Endodermal cell (in vitro differentiated cells): ENCODE measurements at places on chromosomes 4 and X.

GRCh38 chr4:106245176-106245575 is 70.8 kb downstream of the TBCK start:
- H3K36me3 ChIP-seq = peaks cover 29% of the 10 kb centered on the region
- H3K27ac ChIP-seq = no peak overlapping the region
- DNase-seq = no peak
- no peaks in the 10 kb centered on the region for H3K27me3 ChIP-seq
- H3K4me1 ChIP-seq = no peaks in the 10 kb centered on the region
- H3K4me3 ChIP-seq = no peak overlapping the region

GRCh38 chrX:110733166-110733565 is 62.5 kb downstream of the CHRDL1 start:
- no peak for DNase-seq
- no peaks in the 10 kb centered on the region for H3K4me1 ChIP-seq
- no peak overlapping the region for H3K4me3 ChIP-seq
- no peak overlapping the region for H3K27ac ChIP-seq

- H3K27me3 ChIP-seq = no peaks in the 10 kb centered on the region
- H3K4me3 ChIP-seq = no peak overlapping the region
- no peaks in the 10 kb centered on the region for H3K36me3 ChIP-seq
- no peak overlapping the region for H3K27ac ChIP-seq
- no peaks in the 10 kb centered on the region for H3K4me1 ChIP-seq
These were observed 561.3 kb upstream of the INTU start for GRCh38 chr4:127071443-127071842.

DNA sequence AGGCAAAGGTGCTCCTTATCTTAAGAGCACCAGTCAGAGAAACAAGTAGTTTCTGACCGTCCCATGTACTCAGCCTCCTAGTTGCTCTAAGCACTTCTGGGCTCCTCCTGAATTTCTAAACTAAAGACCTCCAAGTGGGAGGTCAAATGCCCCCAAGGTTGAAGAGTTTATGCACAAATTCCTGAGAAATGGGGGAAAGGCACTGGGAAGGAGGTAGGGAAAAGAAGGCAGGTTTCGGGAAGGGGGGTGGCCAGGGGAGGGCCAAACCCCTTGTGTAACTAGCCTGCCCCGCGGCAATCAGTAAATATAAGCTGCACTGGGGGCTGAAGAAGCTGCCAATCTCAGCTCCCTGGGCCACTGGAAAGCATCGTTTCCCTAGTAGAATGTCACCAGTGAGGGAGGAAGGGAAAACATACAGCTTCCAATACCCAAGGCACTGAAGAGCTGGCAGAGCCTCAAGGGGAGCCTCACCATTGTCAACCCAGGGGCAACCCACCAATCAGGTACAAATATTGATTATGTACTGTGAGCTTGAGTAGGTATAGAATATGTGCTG is 3.4 kb downstream of the FOXO4 start:
- peaks cover 7% of the 10 kb centered on the region for H3K4me1 ChIP-seq
- H3K27ac ChIP-seq = no peak overlapping the region
- no peaks in the 10 kb centered on the region for H3K36me3 ChIP-seq
- peak; percentile 50 for DNase-seq
- H3K27me3 ChIP-seq = no peaks in the 10 kb centered on the region

GRCh38 chr4:177159600-177159999 is 150.1 kb upstream of the NEIL3 start:
- no peaks in the 10 kb centered on the region for H3K4me1 ChIP-seq
- no peak overlapping the region for H3K4me3 ChIP-seq
- H3K27ac ChIP-seq = no peak overlapping the region
- H3K36me3 ChIP-seq = no peaks in the 10 kb centered on the region
- no peaks in the 10 kb centered on the region for H3K27me3 ChIP-seq

DNA sequence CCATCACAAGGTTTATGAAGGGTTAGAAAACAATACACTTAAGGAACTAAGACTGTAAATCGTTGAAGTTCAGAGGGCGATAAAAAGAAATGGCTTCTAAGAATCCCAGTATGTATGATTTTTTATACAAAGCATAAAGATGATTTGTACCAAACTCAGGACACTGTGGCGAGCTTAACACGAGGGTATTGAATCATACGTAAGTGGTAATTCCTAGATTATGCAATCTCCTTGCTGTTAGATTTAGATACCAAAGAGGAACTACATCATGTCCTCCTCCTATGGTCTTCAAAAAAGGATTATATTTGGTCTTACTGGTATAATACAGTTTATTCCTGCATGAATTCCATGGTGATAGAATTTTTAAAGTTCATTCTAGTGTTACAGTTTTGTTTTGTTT is 23.9 kb downstream of the NFKB1 start:
- no peaks in the 10 kb centered on the region for H3K36me3 ChIP-seq
- H3K27ac ChIP-seq = no peak overlapping the region
- no peak overlapping the region for H3K4me3 ChIP-seq
- no peak for DNase-seq
- H3K4me1 ChIP-seq = no peaks in the 10 kb centered on the region

- no peak overlapping the region for H3K4me3 ChIP-seq
- no peaks in the 10 kb centered on the region for H3K4me1 ChIP-seq
- DNase-seq = no peak
- no peaks in the 10 kb centered on the region for H3K27me3 ChIP-seq
These were observed 280.3 kb downstream of the PDHA2 start for GRCh38 chr4:96120206-96120605.

DNA sequence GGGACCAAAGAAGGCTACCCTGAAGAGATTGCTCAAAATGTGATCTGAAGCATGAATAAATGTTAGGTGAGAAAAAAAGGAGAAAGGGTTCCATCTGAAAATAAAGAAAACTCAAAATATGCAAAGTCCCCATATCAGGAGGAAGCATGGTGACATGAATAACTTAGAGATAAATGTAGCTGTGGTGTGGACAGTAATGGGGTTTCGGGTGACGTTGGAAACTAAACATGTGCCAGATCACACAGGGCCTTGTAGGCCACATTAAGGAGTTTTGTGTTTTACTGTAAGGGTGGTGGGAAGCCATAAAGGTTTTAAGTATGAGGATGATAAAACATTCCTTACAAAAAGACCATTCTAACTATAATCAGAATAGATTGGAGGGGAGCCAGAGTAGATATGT is 40.3 kb upstream of the ACSL4 start:
- H3K27me3 ChIP-seq = no peaks in the 10 kb centered on the region
- no peaks in the 10 kb centered on the region for H3K4me1 ChIP-seq
- H3K4me3 ChIP-seq = no peak overlapping the region
- no peaks in the 10 kb centered on the region for H3K36me3 ChIP-seq
- DNase-seq = no peak

GRCh38 chrX:78383594-78383993 is 56.2 kb upstream of the CYSLTR1 start:
- no peaks in the 10 kb centered on the region for H3K27me3 ChIP-seq
- no peak overlapping the region for H3K27ac ChIP-seq
- no peaks in the 10 kb centered on the region for H3K4me1 ChIP-seq
- H3K36me3 ChIP-seq = no peaks in the 10 kb centered on the region
- no peak overlapping the region for H3K4me3 ChIP-seq

DNA sequence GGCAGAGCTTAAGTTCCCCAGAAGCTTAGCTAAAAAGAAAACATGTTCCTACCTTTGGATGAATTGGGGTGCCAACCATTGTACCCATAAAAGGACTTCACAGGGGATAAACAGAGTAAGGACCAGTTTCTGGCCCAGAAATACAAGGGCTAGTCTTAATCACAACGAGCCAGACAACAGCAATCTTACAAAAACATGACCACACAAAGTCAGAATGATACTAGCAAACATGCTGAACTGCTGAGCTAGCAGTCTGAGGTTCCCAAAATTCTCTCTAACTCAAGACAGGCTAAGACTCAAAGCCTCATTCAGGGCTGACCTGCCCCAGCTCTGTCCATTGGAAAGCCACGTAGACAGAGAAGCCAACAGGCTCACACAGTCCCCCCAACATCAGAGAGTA is 40.3 kb downstream of the ATP11C start:
- no peaks in the 10 kb centered on the region for H3K4me1 ChIP-seq
- no peaks in the 10 kb centered on the region for H3K27me3 ChIP-seq
- no peaks in the 10 kb centered on the region for H3K36me3 ChIP-seq
- H3K27ac ChIP-seq = no peak overlapping the region
- no peak for DNase-seq

- no peak for DNase-seq
- H3K4me1 ChIP-seq = no peaks in the 10 kb centered on the region
- H3K27ac ChIP-seq = no peak overlapping the region
- H3K36me3 ChIP-seq = no peaks in the 10 kb centered on the region
- H3K4me3 ChIP-seq = no peak overlapping the region
These were observed 43.2 kb upstream of the PDGFRA start for GRCh38 chr4:54185866-54186265.

DNA sequence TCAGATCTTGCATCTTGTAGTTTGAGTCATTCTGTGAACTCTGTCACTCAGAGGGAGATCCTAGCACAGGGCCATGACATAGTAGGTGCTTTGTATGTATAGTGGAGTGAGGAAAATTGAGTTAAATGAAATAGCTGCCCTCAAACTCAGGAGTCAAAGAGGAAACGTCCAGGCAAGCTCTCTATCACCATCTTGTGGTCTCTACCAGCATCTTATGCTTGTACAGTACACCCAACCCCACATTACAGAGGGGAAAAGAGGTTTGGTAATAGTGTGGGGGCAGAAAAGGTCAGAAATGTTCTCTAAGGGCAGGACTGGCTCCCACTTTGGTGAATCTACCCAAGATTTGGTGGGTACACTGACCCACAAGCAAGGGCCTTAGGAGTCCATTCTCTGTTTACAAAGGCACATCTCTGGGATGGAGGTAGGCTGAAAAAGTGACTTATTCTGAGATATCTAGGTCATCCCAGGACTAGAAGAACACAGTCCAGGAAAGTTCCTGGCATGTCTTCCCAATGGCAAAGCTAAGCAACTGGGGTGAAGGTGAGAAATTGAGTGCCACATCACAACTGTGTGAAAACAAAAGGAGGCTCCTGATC is 131.8 kb downstream of the OR13H1 start:
- H3K36me3 ChIP-seq = no peaks in the 10 kb centered on the region
- H3K4me3 ChIP-seq = no peak overlapping the region
- H3K4me1 ChIP-seq = no peaks in the 10 kb centered on the region
- peak; percentile 49 for DNase-seq

DNA sequence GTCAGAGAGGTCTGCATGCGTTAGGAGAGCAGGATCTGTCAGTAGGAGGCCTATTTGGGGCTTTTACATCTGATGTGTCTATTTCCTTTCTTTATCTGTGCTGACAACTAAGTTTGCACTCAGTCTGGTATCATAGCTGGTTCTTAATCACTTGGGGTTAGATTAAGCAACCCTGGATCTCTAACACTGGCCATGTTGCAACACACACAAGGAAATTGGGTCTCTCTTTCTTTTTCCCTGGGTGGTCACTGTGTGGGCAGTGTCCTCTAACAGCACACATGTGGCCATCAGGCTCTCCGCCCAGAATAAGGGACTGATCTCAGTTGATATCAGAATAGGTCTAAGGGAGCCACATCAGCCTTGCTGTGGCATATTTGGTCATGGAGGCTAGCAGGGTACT is 38.9 kb downstream of the IGFBP7 start:
- H3K27me3 ChIP-seq = no peaks in the 10 kb centered on the region
- no peak overlapping the region for H3K27ac ChIP-seq
- H3K36me3 ChIP-seq = no peaks in the 10 kb centered on the region
- no peak for DNase-seq

- no peaks in the 10 kb centered on the region for H3K27me3 ChIP-seq
- DNase-seq = no peak
- no peaks in the 10 kb centered on the region for H3K36me3 ChIP-seq
- no peak overlapping the region for H3K27ac ChIP-seq
These were observed 98.1 kb downstream of the MMRN1 start for GRCh38 chr4:89992744-89993143.

- no peaks in the 10 kb centered on the region for H3K4me1 ChIP-seq
- no peak overlapping the region for H3K4me3 ChIP-seq
- DNase-seq = no peak
- no peaks in the 10 kb centered on the region for H3K27me3 ChIP-seq
- H3K27ac ChIP-seq = no peak overlapping the region
- peaks cover 5% of the 10 kb centered on the region for H3K36me3 ChIP-seq
These were observed 9.0 kb downstream of the FAM193A start for GRCh38 chr4:2545321-2546013.

DNA sequence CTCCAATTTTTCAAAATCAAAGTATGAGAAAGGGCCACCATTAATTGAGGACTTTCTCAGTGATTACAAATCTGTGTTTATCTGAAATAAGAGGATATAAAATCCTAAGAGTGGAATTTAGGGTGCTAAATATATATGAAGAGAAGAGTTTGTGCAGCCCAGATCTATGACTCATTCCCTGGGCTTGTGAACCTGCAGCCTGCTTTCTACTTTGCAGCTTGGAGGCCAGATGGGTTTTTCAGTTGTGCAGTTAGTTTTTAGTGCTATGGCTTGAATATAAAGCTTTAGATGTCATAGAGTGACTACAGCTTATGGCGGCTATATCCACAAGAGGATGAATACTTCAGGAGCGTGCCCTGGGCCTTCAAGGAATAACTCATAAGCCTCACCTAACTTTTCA is 1391.1 kb downstream of the FSTL5 start:
- H3K36me3 ChIP-seq = no peaks in the 10 kb centered on the region
- no peaks in the 10 kb centered on the region for H3K4me1 ChIP-seq
- H3K27ac ChIP-seq = no peak overlapping the region

GRCh38 chr4:102355748-102356147 is 10.5 kb upstream of the SLC39A8 start:
- H3K4me3 ChIP-seq = no peak overlapping the region
- H3K4me1 ChIP-seq = no peaks in the 10 kb centered on the region
- H3K36me3 ChIP-seq = no peaks in the 10 kb centered on the region

- peaks cover 14% of the 10 kb centered on the region for H3K27me3 ChIP-seq
- no peak overlapping the region for H3K4me3 ChIP-seq
- peak; percentile 32 for DNase-seq
- H3K27ac ChIP-seq = no peak overlapping the region
- no peaks in the 10 kb centered on the region for H3K36me3 ChIP-seq
These were observed 7.0 kb downstream of the NAT8L start for GRCh38 chr4:2066011-2066551.

DNA sequence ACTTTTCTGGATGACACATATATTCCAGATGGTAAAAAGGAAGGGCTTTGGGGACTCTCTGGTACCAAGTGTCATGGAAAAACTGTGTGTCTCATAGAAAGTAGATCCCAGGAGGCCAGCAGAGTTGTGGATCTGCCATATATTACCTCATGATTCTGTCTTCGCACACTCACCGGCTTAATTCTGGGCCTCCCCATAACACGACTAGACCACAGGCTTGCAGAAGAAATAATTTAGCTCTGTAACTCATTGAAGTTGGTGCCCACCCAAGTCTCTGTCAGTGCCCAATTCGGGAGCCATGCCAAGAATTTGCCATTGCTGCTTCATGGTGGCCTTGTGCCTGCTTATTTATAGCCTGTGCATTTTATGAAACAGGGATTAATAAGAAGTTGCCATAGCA is 104.5 kb downstream of the AR start:
- no peaks in the 10 kb centered on the region for H3K4me1 ChIP-seq
- no peak overlapping the region for H3K4me3 ChIP-seq
- H3K36me3 ChIP-seq = no peaks in the 10 kb centered on the region
- no peak overlapping the region for H3K27ac ChIP-seq
- no peak for DNase-seq
